ENCODE measurements at places on chromosomes 7 and 10. TPM values are rescaled to one million over a fixed set of nuclear protein-coding genes. Genes with fewer than 3 reads are reported as not detected.

The PSD gene
- 0.23 TPM for total RNA-seq

GRCh38 chr10:91643700-91644099 is 10.8 kb upstream of the PPP1R3C start:
- DNase-seq: peak; percentile 63

DNA sequence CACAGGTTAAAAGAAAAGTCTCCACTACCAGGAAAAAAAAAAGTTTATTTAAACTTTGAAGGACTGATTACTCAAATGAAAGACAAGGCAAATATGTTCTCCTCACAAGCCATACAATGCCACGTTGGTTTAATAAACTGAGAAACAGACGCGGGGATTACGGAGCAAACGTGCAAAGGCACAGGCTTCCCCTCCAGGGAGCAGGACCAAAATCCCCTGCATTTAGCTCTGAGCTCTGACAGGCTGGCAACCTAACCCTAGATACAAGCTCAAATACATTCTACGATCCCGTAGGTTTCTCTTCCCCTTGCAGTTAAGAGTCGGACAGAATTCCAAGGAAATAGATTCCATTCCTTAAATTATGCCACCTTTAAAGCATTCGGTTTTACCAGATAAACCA is 7.7 kb upstream of the GRB10 start:
- no peak for DNase-seq

GRCh38 chr7:29853789-29854188 is 47.5 kb downstream of the WIPF3 start:
- no peak for DNase-seq

- no peak for DNase-seq
These were observed 7.2 kb downstream of the CPA2 start for GRCh38 chr7:130273933-130274255.

DNA sequence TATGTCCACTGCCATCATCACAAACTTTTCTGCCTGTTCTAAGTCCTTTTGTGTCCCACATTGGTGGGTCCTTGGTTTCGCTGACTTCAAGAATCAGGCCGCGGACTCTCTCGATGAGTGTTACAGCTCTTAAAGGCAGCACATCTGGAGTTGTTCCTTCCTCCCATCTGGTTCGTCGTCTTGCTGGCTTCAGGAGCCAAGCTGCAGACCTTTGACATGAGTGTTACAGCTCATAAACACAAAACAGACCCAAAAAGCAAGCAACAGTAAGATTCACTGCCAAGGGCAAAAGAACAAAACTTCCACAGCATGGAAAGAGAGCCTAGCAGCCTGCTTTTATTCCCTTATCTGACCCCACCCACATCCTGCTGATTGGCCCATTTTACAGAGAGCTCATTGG is 30.2 kb downstream of the ASNS start:
- no peak for DNase-seq

The TAS2R41 gene
- total RNA-seq: not detected

- no peak for DNase-seq
These were observed 23.0 kb upstream of the DMBT1 start for GRCh38 chr10:122537545-122537944.

- DNase-seq: no peak
These were observed 7.6 kb upstream of the FAM180A start for GRCh38 chr7:135756191-135756590.

GRCh38 chr10:13206546-13207443 is 27.4 kb downstream of the UCMA start:
- DNase-seq: peak; percentile 9

DNA sequence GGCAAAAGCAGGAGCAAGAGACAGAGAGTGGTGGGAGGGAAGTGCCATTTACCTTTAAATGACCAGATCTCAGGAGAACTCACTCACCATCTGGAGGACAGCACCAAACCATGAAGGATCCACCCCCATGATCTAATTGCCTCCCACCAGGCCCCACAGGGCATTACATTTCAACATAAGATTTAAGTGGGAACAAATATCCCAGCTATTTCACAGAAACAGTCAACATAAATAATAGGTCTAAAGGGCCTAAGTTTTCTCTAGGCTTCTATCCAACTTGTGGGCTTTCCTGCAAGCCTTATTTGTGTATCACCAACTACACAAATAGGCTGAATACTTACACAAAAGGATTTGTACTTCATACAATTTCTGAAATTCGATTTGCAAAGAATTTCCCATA is 196.8 kb upstream of the POT1 start:
- DNase-seq: no peak

The BMPER gene
- total RNA-seq: 0.06 TPM

DNA sequence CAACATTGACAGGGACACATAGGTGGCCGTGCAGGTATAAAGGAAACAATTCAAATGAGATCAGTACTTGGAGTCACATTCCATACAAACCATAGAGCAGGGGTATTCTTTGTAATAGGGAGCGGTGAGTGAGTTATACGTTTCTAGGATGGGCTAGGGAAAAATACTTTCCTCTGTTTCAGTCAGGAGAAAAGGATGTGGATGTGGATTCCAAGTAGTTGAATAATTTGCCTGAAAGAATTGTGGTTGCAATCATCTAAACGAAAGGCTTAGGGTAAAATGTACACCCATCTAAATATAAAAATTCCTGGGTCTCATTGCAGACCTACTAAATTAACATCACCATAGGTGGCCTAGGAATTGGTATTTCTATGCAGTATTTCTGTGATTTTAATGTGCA is 270.7 kb upstream of the IGFBP3 start:
- DNase-seq: peak; percentile 23

DNA sequence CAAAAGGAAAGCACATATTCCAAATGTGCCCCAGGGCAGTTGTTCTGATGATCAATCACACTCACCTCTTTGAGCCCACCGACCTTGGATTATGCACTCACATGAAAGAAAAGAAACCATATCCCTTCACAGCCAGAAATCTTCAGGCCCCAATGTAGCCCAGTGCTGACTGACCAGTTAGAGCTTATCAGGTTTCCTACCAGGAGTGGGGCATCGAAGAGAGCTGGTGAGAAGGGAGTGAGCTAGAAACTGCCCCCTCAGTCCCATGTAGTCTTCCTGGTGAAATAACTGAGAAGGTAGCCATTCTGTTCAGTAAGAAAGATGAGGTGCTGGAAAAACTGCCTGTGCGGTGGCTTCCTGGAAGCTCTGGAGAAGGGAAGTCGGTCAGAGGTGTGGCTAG is 32.2 kb downstream of the NRCAM start:
- DNase-seq: no peak

DNA sequence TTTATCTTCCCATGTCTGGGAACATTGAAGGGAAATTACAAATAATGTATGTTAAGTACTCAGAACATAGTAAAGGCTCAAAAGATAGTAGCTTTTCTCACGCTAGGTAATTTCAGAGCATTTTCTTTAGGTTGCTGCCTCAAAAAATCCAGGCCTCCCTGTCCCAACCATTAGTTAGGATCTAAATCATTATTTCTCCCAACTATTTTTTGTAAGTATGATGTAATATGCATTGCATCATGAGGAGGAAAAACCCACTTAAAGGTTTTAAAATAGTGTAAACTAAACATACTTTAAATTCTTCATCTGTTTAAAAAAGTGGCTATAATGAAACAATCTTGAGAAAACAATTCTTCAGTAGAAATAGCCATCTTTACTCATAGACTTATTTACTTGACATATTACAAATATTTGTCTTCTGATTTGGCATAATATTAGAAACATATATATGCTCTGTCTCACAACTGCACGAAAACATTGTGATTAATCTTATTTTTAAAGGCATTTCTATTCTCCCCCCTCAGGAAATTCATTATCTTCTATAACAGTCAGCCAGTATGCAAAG is 329.3 kb downstream of the ELMO1 start:
- no peak for DNase-seq

The ZNF716 gene
- not detected for total RNA-seq

The PHYHIPL gene
- total RNA-seq: not detected

The AS3MT gene
- 1.7 TPM for total RNA-seq

The LIPJ gene
- not detected for total RNA-seq
